NCI-H2107 (cell line): ENCODE measurements at places on chromosomes 12 and 14.

DNA sequence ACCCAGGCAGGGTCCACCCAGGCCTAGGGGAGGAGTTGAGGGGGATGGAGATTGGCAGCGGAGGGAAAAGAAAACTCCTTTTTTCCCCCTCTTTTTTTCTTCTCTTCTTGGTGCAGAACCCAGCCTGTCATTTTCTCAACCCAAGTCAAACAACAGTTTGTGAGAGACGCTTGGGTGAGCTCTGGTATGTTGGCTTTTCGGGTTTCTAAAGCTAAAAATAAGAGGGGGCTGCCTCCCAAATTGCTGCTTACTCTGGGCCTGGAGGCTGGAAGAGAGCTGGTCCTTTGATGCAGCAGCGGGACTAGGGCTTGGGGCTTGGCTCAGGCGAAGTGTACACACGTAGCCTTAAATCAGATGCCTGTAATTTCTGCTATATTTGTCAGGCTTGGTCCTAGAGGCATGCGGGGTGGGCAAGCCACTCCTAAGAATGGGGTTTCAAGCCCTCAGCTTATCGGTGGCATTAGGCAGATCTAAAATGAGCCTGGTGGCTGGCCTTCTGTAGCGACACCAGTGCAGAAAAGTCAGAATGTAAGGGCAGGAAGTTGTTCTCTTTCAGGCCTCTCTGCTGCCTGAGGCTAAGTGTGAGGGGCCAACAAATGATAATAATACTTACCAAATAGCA lies 816 bp upstream of the SLC8A3 start:
- DNase-seq, result no peak

- no peak for DNase-seq
These were observed 539 bp downstream of the PSME2 start for GRCh38 chr14:24145690-24146452.

DNA sequence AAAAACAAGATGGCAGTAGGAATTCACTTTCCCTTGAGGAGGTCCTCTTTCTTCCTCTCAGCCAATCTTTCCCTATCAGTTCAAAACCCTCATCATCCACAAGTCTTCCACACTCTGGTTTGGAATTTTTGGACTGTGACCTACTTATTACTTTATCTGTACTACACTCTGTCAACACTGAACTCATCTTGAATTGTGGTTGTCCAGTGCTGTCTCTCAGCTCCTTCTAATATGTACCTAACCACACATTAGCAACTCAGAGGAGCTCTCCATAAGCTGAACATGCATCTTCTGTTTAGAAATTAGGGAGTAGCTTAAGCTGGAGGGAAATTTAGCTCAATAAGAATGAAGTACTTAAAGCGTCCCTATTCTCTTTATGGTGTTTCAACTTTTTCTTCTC lies 34.8 kb downstream of the SLC38A1 start:
- DNase-seq, result no peak

DNA sequence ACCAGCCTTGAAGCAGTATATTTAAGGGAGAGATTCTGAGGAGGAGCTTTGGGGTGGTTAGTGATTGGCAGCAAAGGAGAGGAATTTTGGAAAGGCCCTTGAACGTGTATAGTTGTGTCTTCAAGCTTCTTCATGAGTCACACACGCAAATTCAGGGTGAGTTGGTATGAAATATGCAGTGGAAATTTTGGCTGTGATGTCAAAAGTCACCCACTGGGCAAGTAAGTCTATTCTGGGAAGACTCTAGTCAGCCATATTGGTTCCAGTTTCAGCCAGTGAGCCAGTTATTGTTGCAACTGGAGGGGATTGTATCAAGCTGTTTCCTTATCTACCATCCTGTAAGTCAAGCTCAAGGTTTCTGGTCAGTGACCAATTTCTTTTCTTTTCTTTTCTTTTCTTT lies 32.0 kb upstream of the VASH1 start:
- DNase-seq, result no peak

GRCh38 chr12:120352117-120352516 lies 16.8 kb downstream of the MSI1 start:
- DNase-seq, result no peak

DNA sequence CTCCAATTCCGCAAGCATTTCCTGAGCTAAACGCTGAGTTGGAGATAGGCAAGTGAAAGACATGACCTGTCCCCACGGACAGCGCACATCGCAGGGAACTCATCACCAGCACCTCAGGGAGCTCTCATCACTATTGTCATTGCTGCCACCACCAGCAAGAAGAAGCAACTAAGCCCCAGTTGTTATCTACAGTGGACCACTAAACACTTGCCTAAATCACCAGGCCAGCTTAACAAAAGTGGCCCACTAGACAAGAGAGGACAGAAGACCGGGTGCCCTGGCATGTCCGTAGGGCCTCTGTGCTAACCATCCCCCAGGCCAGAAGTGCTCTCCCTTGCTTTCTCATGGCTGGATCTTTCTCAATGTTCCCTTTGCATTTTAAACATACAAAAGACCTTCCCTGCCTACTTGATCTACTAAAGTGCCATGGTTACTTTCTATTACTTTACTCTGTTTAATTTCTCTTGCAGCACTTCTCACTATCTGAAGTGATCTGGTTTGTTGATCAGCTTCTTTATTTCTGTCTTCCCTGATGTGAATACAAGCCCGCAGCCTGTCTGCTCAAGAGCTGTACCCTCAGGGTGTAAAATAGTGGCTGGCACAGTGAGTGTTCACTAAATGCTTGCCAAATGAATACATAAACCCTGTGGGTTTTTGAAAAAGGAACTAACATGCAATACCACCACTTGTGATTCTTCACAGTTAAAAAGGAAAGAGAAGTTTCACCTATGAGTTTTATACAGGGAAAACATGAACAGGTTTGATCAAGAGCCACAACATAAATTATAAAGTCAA lies 60.9 kb upstream of the RFLNA start:
- no peak for DNase-seq

DNA sequence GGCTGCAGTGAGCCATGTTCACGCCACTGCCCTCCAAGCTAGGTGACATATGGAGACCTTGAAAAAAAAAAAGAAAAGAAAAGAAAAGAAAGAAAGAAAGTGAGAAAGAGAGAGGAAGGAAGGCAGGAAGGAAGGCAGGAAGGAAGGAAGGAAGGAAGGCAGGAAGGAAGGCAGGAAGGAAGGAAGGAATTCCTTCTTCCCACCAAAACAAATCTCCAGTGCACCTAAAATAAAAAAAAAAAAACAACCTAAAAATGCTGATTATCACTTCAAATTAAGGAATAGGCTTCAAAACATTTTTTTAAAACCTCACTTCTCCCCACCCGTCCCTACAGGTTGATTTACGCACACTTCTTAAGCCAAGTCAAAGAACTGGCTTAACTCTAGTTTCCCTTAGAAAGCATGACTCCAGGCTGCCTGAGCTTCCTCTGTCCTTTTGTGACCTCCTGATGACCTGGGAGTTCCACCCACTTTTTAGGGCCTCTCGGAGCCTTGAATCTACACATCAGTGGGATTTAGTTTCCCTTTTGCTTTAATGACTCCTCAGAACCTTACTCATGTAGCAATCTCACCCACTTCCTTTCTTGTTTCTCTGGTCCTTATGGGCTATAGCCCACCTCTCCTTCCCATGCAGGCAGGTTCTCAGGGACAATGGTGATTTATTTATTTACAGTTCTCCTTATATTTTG lies 18.6 kb downstream of the DUSP6 start:
- no peak for DNase-seq

GRCh38 chr14:92609955-92610354 lies 96.4 kb downstream of the RIN3 start:
- DNase-seq, result no peak
